ENCODE measurements at places on chromosomes 12 and 14.

GRCh38 chr12:2344885-2345284 is 292.1 kb downstream of the CACNA1C start:
- no peak for DNase-seq

DNA sequence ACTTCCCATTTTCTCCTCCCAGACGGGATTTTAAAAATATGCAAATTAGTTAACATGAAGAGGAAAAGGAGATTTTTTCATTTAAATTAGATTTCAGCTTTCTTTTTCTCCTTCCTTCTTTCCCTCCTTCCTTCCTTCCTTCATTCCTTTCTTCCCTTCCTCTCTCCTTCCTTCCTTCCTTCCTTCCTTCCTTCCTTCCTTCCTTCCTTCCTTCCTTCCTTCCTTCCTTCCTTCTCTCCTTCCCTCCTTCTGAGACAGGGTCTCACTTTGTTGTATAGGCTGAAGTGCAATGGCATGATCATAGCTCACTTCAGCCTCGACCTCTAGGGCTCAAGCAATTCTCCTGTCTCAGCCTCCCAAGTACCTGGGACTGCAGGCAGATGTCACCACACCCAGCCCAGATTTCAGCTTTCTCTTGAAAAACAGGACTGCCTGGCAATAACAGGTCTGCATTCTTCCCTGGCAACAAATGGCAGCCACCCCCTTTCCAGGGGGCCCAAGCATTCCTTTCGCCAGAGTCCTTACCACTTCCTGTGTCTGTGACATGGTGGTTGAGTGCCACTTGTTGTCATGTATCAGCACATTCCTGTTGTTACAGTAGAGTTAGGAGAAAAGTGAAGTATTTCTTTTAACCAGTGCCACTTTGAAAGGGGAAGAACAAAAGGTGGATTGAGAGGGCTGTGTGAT is 119.1 kb downstream of the PTPN11 start:
- DNase-seq = peak; percentile 88

DNA sequence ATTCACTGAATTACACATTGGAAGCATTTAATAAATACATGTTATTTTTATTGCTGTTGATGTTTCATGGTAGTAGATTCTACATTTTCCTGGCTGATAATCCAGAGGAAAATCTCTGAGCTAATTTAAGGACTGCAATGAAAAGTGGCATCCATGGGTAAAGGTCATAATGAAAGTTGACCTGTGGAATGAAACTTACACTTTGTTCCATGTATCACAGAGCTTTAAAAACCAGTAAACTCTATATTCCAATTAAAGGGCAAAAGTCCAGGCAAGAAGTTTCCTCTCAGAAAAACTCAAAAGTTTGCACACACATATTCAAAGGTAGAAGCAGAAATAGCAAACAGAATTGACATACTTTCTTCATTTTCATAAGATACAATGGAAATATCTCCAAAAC is 44.8 kb upstream of the MYF6 start:
- DNase-seq = no peak

DNA sequence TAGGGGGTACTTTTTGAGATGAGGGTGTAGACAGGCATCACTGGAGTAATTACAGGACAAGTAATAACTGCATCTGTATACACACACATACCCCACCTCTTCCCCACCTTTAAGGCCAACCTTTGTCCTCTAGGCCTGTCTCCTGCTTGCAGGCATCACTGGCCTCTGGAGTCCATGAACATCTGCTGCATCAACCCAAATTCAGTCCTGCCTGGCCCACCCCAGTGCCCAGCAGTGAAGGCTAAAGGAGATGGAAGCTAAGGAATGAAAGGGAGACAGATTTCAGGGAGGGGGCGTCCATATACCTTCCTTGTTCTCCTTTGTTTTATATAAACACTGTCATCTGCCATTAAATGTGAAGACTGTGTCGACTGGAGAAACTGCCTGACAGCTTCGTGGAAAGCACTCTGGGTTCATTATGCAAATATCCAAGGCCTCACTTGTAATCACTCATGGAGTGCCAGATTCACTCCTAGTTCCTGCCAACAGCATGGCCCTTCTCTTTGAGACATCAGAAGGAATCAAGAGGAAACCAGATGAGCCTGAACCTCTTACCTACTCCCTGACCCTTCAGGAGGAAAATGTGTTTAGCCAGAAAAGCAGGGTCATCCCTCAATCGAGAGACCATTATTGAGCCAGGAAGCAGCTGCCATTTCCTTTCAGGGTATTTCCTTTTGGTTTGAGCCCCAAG is 64.4 kb downstream of the SERPINA3 start:
- no peak for DNase-seq

DNA sequence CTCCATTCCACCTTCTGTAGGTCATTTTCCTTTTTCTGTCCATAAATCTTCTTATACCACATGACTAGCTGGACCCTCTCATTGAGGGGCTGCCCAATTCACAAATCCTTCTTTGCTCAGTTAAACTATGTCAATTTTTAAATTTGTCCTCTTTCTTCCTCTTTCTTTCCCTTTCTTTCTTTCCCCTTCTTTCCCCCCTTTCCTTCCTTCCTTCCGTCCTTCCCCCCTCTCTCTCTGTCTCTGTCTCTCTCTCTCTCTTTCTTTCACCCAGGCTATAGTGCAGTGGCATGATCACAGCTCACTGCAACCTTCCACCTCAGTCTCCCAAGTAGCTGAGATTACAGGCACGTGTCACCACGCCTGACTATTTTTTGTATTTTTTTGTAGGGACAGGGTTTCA is 47.1 kb upstream of the TMEM263 start:
- no peak for DNase-seq

- no peak for DNase-seq
These were observed 101.6 kb downstream of the SLC25A47 start for GRCh38 chr14:100424504-100425428.

- DNase-seq = no peak
These were observed 3.2 kb downstream of the LAG3 start for GRCh38 chr12:6775185-6776174.
